RWPE1 (cell line): ENCODE measurements at places on chromosomes 12 and 14.

- DNase-seq, result no peak
These were observed 958.7 kb downstream of the FSCB start for GRCh38 chr14:43548368-43548767.

DNA sequence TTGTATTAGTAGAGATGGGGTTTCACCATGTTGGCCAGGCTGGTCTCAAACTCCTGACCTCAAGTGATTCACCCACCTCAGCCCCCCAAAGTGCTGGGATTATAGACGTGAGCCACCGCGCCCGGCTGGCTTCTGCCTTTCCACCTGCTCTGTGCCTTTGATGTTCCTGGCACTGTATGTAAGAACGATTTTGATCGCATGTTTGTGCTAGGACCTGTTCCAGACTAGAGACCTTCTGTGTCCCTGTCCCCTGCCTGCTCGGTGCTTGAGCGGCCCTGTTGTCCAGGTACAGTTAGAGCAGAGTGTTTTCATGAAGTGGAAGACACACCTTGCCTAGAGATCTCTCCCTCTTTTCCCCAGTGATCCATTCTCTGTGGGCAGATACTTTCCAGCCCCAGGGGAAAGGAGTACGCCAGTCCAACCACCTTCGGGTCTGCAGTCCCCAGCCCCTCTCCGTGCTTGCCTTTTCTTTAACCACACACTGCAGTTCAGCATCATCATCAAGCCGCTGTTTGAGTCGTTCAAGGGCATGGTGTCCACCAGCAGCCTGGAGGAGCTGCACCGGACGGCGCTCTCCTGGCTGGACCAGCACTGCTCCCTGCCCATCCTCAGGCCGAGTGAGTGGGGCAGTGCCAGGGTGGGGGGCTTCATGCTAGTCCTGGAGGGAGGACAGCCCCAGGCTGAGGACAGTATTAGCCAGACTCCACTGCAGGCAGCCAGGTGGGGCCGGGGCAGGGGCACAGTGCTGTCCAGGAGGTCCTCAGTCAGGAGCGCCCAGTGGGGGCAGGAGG lies 33.4 kb downstream of the IL31 start:
- DNase-seq, result no peak

- DNase-seq, result no peak
These were observed 38.4 kb downstream of the WASHC3 start for GRCh38 chr12:102023343-102023930.

GRCh38 chr12:80045594-80045993 lies 53.7 kb upstream of the OTOGL start:
- DNase-seq, result peak; percentile 69

DNA sequence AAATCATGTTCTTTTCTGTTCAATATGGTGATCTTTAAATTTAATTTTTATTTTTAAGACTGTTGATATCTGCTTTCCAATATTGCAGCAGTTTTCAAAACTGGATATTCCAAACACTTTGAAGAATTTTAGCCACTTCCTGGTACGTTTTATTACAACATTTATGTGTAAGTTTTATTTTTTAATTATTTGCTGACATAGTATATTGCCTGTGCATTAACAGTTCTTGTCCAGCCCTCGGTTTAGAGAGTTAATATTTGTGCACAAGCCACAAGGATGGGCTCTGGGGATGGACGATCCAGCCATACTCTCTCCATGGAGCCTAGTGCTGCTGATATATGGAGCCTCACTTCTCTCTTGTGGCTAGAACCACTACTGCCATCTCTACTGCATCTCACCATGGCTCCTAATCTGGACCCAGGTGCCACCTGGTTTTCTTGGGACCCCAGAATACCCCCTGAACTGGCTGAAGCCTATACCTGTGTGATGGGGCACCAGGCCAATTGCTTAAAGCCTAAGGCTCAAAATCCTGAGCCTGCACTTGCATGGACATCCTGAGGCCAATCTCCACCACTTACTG lies 262.5 kb downstream of the RASSF9 start:
- no peak for DNase-seq

GRCh38 chr14:34398024-34398423 lies 64.0 kb downstream of the SPTSSA start:
- no peak for DNase-seq

DNA sequence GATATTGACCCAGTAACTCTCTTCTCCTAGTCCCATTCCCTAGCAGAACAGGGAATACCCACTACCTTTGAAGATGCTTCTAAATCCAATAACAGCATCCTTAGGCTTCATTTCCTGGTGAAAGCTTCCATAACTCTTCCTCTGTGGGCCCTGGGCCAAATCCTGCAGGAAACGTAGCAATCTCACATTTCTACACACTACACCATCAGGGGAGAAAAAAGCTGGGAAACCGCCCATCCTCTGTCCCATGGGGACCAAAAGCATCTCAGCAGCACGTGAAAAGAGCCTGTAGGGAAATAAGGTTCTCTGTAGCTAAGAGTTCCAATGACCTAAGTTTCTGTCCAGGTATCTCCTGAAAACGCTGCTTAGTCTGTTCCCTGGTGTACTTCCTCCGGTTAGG lies 340.2 kb downstream of the DPF3 start:
- no peak for DNase-seq

- peak; percentile 21 for DNase-seq
These were observed 207.9 kb downstream of the SLC16A7 start for GRCh38 chr12:59803735-59804134.

DNA sequence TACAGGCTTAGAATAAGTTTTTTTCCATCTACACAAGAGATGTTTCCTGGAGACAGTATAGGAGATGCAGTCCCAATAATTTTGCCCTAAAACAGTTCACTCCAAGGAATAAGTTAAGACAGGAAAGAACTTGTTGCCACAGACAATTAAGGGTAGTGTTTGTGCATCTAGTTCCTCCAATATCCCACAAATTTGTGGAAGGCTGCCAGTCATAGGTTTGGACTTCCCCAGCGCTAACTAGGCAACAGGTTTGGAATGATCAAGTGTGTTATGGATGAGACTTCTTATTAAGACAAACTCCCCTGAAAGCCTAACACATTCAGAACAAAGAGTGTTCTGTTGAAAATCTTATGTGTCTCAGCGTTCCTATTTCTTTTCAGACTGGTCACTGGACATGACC lies 611.0 kb downstream of the CCER1 start:
- DNase-seq, result no peak

DNA sequence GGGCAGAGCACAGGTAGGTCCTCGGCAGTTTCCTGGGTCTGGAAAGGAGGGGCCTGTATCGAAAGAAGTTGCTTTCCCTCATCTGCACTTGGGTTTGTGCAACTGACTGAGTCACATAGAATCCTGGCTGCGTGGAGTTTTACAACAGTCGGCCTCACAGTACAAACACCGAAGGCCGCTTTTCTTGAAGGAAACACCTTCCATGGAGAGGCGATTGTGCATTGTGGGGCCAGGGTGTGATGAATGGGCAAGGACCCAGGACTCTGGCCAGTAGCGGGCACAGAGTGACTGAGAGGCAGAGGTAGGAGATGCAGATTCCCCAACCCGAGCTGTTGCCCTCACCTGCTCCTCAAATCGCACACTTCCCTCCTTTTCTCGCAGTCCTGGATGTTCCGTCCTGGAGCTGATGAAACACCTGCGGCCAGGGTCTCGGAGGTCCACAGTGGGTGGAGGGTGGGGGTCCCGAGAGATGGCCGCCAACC lies 7.7 kb downstream of the CCND2 start:
- DNase-seq, result no peak

DNA sequence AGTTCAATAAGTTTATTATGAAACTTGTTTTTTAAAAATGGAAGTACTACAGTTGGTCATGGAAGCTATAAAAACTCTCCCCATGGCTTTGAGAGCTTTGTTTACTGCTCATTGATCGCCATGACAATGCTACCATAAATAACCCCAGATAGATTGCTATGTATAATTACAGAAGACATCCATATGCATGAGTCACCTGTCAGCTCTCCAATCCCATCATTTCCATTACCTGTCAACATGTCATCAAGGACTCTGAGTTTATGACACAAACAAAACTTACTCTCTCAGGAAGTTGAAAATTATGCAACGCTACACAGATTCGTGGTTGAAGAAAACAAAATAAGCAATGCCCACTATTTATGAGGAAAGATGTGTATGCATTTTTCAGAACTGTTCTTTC lies 144.4 kb downstream of the SEC23A start:
- DNase-seq, result no peak

- no peak for DNase-seq
These were observed 45.4 kb downstream of the A2ML1 start for GRCh38 chr12:8867786-8868185.

DNA sequence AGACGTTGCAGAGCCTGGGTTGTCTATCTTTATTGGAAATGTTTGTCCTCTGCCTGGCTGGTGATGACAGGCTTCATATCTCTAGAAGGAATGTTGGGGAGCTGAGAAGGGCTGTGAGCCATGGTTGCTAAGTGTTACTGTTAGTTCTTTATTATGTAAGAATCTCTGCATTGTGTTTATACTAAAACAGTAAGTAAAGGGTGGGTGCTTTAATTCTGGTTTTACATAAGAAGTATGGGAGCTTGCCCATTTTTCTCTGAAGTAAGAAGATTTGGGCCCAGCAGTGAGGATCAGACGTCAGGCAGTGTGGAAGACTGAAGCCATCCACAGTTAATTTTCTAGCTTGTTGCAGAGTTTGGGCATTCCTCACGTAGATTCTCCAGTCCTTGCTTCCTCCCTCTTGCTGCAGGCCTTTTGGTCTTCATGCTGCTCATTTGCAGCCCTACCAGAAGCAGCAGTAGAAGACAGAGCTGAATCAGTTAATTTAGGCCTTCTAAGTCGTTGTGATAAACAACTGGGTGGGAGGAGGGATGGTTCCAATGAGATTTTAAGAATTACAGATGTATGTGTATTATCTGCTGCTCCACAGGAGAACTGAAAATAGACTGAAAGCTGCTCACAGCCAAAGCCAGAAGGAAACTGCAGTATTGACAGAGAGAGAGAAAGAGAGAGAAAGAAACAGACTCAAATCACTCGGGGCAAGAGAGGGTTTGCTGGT lies 21.4 kb downstream of the WNT5B start:
- no peak for DNase-seq

DNA sequence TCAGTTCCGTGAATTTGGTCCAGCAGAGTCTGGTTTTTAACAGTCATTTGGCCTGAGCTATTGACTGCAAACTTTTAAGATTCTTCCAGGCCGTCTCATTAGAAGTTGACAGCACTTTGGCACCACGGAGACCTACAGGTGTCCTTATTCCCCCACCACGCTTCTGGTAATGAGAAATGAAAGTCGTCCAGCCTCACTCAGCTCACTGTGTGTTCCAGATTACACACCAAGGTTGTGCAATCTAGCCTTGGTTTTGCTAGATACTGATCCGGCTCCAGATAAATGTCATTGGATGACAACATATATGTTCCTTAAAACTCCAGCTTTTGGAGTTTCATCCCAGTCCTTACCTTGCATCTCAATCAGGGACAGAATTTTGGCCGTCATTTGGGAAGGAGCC lies 210.4 kb downstream of the CHST11 start:
- DNase-seq, result no peak

DNA sequence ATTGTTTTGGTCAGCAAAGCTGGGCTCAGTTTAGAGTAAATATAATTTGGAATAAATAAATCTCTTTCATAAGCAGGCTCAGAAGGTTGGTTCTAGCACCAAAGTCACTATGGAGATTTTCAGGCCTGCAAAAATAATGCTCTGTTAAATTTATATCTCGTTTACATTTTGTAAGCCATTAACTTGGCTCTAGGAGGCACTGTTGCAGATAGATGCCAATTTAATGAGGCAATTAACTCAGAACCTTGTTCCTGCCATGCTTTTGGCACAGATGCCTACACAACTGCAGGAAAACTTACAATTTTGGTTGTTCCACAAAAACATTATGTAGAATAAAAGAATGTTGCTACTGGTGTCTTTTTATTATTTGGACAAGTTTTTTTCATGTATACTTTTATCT lies 428.1 kb downstream of the FLRT2 start:
- DNase-seq, result no peak

DNA sequence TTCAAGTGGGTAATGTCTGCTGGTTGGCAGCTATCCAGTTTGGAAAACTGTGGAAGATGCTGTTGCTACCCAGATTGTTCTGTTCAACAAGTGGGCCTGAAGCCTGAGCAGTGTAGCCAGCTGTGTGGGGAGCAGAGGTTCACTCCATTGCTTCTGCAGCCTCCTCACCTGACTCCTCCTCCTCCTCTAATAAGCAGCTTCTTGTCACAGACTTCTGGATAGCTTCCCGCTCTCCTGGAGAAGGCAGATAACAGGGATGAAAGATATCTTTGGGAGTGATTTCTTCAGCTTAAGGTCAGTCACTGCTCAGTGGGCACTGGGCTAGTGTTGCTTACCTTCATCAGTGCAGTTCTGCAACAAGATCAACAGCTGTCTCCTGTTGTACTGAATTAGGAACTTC lies 2.0 kb downstream of the POP5 start:
- DNase-seq, result no peak

DNA sequence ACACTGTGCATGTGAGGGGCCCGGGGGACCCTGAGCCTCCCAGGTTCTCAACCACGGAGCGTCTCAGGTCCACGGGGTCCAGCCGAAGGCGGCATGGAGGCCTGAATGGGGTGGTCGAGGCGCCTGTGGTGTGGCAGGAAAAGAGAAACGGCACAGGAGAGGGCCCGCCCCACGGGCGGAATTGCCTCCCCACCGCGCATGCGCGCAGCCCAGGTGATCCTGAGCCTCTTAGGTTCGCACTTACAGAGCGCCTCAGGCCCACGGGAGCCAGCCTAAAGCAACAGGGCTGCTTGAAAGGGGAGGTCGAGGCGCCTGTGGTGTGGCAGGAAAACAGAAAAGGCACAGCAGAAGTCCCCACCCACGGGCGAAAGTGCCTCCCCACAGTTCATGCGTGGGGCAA lies 311.0 kb downstream of the ALG10 start:
- DNase-seq, result peak; percentile 9

DNA sequence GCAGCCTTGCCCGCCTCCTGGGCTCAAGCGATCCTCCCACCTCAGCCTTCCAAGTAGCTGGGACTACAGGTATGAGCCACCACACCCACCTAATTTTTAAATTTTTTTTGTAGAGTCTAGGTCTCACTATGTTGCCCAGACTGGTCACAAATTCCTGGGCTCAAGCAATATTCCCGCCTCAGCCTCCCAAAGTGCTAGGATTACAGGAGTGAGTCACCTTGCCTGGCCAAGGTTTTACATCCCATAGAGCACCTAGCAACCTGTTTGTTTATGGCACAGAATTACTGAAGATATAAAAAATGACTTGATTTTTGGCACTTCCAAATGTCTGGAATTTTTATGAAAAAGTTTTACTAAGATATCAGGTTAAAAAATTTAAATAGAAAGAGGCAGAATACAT lies 16.5 kb downstream of the MYO1A start:
- peak; percentile 44 for DNase-seq

GRCh38 chr14:95663226-95663797 lies 22.9 kb upstream of the TCL1B start:
- DNase-seq, result no peak
